ENCODE measurements at places on chromosomes 7 and 10.

DNA sequence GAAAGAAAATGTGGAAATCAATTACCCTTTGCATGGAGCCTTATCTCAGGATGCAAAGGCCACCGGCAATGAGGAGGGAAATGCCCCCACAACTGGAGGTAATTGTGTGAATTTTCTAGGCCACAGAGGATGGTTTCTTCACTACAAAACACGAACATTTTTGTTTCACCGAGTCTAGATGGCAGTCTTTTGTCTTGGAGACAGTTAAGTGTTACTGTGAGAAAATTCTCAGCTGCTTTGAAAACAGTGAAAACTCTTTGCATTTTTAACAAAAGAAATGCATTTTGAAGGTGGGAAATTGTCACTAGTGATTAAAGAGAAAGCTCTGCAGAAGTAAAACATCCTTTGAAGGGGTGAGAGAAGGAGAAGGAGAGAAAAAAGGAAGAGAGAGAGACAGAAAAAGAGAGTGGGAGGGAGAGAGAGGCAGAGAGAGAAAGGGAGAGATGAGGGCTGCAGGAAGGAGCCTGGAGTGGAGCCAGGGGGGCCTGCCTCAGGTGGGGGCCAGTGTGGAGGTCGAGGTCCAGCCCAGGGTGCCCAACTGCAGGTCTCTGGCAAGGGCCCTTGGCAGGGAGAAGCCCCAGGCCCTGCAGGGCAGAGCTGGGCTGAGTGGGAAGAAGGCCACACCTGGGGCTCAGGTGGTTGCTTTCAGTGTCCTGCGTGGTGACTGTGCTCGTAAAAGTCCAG, 261.4 kb downstream of the ADARB2 start:
- DNase-seq, result no peak

- no peak for DNase-seq
Observed at GRCh38 chr7:128814499-128814898, 15.7 kb upstream of the FLNC start.

DNA sequence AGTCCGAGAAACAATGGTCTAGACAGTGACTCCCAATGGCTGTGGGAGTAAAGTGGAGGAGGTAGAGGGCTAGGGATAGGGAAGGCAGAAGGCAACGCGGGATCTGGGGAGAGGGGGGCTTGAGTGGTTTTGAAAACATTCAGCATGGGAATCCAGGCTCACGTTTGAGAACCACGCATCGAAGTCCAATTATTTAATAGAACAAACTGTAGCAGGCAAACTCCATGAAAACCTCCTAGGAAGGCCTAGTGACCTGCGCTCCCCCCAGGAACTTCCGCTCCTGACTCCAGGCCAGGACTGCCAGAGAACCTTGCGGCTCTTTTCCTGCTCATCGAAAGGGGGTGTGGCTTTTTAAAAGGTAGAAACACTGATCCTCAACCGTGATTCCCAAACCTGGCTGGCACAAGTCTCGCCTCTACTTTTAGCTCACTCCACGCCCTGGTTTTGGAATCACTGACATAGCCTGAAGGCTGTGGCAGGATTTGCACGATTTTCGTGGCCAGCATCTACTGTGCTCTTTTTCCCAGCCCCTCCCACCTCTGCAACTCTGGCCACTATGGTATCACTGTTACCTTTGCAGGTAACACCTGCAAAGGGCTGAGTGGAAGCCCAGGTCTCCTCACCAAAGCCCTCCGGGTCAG, 43.4 kb downstream of the MYOF start:
- no peak for DNase-seq

GRCh38 chr10:132054564-132054963, 11.2 kb upstream of the JAKMIP3 start:
- DNase-seq, result no peak

- DNase-seq, result no peak
Observed at GRCh38 chr7:106720641-106721040, 59.7 kb upstream of the CCDC71L start.

- DNase-seq, result no peak
Observed at GRCh38 chr7:134167250-134167649, 40.1 kb downstream of the LRGUK start.

DNA sequence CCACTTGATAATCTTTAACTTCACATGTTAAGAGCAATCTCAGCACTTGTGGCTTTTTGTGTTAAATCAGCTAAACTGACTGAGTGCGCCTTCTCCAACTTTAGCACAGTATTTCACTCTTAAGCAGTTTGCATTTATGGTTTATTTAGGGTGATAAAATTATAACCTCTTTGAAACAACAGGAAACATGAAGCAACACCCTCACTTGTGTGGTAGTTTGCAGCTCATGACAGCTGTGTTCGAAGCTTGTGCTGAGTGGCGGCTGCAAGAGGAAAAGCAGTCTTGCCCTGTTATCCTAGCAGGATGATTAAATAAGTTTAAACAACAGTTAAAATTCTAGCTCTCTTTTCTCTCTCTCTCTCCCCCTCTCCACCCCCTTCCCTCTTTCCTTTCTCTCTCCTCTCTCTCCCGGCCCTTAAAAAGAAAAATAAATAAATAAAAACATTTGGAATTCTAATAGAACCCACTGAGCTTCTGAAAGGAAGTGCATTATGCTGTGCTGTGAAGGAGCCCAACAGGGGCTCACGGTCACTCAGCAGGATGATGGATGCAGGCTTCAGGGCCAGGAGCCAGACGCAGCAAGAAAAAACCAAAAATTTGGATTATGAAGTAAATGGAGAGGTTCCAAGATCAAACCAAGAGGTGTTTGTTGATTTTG, 25.2 kb downstream of the OGDH start:
- no peak for DNase-seq

GRCh38 chr7:109611656-109612055, 1042.0 kb downstream of the DNAJB9 start:
- DNase-seq, result no peak

DNA sequence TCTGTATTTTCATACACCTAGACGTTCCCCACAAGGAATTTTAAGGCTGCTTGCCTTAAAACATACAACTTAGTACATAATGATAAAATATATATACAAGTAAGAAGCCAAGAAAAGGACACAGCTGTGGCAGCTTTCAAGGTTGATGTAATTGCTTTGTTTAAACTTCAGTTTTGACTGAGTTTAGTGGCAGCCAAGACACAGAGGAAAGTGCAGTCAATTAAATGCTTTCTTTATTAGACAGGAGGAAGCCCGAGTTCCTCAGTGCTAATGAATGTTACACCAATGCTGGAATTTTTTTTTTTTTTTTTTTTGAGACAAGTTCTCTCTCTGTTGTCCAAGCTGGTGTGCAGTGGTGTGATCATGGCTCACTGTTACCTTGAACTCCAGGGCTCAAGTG, 11.2 kb upstream of the STK31 start:
- no peak for DNase-seq

DNA sequence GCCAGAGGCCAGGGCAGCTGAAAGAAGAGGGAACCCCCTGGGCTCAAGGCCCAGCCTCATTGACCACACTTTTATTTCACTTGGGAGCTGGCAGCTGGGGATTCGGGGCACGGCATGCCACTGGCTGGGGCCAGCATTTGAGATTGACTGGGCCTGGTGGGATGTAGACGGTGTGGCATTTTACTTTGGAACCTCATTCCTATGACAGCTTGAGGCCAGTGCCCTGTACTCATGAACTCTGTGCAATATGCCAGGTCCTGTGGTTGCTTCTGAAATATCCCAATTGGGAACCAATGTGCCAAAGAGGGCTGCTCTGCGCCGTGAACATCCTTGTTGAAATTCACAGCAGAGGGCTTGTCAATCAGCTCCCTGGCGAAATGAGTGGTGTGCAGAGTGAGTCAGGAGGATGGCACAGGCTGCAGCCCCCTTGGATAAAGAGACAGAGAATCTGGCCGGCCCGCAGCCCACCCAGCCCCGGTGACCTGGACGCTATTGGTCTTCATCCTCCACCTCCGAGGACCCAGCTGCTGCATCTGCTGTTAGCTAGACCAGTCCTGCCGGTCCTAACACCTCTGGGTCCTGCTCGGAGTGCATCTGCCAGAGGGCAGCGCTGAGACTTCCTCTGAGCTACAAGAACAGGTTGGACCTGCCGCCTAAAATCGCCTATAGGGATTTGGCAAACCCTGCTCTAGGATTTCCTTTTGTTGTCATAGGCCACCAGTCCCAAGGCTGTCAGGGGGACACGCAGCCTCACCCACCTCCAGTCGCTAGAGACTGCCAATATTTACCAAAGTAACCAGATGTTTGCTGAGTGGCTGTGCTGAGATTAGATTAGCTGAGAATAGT, 58.0 kb downstream of the PRKAG2 start:
- no peak for DNase-seq

- DNase-seq, result no peak
Observed at GRCh38 chr7:150363872-150364271, 4.8 kb upstream of the REPIN1 start.

DNA sequence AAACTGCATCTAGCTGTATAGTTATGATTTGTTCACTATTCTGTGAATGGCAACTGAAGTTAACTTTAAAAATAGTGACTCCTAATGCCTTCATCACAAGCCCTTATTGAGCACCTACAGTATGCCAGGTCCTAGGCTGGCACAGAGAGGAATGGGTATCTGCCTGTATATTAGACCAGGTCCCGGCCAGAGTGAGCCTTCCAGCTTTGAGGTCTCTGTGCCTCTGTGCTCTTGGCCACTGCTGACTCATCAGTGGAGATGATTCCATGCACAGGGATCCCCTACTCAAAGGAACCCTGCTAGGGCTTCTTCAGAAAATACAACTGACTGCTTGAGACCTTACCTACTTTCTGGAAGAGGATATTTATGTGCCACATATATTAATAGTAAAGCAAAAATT, 118.4 kb downstream of the GFRA1 start:
- no peak for DNase-seq

- no peak for DNase-seq
Observed at GRCh38 chr10:59287587-59288255, 74.6 kb downstream of the FAM13C start.

GRCh38 chr7:56811081-56811480, 321.2 kb downstream of the ZNF479 start:
- no peak for DNase-seq

DNA sequence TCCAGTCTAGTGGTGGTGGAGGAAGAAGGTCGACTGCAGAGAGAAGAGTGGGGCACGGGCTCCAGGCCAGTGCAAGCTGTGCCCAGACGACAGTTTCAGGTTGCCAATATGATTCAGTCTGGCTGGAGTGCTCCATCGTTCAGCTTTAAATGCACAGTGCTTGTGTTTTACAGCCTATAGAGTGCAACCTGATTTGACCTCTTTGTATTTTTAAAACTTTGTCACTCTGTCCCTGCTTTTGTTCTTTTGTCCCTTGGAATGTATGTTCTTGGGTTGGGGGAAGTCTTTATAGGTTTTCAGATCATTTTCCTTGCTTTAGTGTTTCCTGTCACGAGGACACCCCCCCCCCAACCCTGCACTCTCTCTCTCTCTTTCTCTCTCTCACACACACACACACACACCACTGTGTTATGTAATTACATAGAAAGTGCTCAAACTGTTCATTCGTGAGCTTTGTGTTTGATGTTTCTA, 198.0 kb downstream of the CAMK1D start:
- no peak for DNase-seq

GRCh38 chr7:130276796-130277762, 10.4 kb downstream of the CPA2 start:
- DNase-seq, result peak; percentile 89

DNA sequence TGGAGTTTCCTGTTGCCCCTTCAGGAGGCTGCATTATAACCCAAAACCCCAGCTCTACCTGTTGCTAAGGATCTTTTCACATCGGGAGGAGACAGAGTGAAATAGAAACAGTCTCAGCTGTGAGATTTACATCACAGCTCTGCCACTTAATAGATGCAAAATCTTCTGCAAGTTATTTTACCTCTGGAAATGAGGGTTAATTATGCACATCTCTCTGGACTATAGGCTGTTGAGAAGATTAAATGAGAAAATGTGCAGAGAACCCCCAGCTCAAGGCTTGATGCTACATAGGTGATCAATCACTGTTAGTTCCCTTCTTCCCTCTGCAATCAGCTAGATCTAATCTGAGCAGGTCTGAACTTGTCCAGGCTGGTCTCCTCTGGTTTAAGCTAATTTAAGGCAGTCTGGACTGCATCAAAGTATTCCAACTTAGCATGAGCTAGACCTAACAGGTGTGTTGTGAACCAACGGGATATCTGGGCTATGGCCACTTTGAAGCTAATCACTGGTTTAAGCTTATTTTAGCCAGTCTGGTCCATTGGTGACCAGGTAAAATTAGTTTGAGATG, 8.9 kb upstream of the LRRC18 start:
- no peak for DNase-seq

DNA sequence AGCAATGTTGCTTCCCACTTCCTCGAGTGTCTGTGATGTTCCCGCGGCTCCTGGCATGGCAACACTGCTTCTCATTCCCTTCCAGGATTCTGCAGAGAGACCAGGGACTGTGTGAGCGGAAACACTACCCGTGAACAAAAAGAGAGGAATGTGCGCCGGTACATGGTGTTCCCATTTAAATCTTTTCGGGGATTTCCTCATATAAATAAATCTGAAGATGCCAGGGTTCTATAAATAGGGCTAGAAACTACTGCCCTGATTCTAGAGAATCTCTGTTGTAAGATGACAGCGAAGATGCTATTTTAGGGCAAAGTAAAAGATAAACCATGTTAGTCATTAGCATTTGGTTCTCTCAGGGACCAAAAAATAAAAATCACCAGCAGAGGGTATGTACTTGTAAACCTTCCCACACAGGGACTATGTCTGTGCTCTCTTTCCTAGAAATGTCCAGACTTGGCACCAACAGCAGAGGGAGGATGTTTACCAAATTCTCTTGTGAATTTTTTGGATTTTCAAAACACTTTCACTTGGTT, 92.2 kb upstream of the DDC start:
- DNase-seq, result no peak

GRCh38 chr10:58054881-58055280, 212.8 kb downstream of the IPMK start:
- DNase-seq, result peak; percentile 9

GRCh38 chr10:5996696-5997095, 19.4 kb upstream of the IL15RA start:
- DNase-seq, result no peak

GRCh38 chr10:13322615-13323148, 22.8 kb upstream of the PHYH start:
- DNase-seq, result no peak

DNA sequence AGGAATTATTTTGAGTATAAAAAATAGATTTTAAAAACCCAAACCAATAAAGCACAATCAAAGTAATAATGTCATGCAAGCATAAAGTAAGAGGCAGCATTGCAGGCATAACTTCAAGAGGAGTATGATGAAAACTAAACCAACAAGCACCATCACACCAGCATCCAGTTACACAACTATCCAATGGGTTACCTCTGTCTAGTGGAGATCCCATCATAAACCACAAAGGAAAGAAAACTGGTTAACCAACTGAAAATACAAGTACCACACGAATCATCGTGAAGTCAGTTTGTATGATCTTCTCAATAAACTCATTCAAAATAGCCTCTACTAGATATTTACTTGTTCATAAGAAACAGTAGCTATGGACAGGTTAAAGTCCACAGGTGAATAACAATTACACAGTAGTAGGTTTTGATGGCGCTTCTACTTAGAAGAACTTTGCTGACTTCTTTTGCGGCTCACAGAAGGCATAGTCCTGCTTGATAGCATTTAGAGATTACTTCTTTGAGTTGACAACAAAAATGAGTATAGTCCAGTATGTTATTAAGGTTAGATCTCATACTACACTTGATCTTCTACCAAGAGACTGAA, 116.6 kb downstream of the MICU1 start:
- peak; percentile 8 for DNase-seq

GRCh38 chr7:40288827-40289226, 154.0 kb downstream of the SUGCT start:
- DNase-seq, result no peak

All from fibroblast of skin of abdomen (primary cell).